ENCODE measurements at places on chromosomes 5 and 9.

DNA sequence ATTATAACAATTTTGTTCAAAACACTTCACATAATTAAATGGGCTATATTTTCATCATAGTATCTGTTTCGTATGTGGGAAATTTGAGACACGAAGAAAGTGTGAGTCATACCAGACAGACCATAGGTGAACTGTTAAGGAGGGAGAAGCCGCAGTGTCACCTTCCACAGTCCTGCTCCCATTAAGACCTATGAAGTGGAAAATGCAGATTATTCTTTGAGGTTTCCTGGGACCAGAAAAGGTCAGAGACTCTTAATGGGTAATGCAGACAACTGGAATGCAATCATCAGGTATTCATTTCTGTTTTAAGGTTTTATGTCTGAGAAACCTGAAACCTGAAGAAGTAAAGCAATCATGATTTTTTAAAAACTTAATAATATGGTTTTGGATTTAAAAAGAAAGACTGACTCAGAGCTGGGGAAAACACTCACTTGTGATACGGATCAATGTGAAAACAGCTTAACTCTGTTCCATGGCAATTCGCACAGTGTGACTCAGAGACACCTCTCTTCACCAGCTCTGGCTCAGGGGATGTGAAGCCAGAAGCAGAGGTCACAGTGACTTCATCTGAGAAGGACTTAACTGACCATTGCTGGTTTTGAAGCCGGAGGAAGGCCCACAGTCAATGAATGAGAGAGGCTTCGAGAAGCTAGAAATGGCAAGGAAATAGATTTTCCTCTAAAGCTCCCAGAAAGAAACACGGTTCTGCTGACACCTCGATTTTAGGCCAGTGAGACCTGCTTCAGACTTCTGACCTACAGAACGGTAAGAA is 17.2 kb upstream of the GCNT1 start:
- DNase-seq, result no peak

GRCh38 chr9:91223000-91223399 is 138.7 kb downstream of the AUH start:
- DNase-seq, result no peak

DNA sequence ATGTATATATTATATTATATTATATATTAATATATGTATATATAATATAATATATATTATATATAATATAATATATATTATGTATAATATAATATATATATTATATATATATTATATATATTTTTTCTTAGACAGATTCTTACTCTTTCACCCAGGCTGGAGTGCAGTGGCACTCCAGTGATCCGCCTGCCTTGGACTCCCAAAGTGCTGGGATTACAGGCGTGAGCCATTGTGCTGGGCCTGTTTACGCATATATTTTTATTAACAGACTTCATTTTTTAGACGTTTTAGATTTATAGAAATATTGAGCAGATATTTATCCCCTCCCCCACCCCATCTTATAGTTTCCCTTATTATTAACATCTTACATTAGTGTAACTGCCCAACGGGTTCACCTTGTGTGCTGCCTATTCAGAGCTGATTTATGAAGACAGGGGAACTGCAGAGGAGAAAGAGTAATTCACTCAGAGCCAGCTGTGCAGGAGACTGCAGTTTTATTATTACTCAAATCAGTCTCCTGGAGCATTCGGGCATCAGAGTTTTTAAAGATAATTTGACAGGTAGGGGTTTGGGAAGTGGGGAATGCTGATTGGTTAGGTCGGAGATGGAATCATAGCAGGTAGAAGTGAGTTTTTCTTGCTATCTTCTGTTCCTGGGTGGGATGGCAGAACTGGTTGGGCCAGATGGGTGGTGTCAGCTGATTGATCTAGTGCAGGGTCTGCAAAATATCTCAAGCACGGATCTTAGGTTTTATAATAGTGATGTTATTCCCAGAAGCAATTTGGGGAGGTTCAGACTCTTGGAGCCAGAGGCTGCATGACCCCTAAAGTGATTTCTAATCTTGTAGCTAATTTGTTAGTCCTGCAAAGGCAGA is 93.4 kb downstream of the UNC13B start:
- no peak for DNase-seq

- no peak for DNase-seq
These were observed 15.1 kb downstream of the HNRNPK start for GRCh38 chr9:83964973-83965349.

GRCh38 chr5:175748650-175749049 is 90.8 kb downstream of the HRH2 start:
- DNase-seq, result no peak

- no peak for DNase-seq
These were observed 624.6 kb downstream of the PDE4D start for GRCh38 chr5:59268756-59269415.
